ENCODE measurements at places on chromosomes 16 and 17.

DNA sequence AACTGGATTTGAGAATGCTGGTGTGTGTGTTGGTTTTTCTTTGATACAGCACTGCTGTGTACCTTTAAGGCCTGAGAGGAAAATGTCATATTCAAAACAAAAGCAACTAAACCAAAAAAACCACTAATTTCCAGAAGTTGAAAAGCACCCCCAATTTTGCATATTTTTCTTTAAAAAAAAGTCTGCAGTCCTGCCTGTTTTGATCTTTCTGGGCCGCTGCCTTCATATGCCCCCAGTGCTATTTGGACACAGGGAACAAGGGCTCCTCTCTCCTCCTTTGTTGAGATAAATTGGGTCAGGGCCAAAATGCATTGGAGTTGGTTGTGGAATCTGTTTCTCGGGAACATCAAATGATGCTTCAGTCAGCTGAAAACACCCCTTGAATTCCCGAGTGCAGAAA, 26.9 kb downstream of the GPT2 start:
- DNase-seq = no peak

- DNase-seq = no peak
Observed at GRCh38 chr16:84041881-84042280, 714 bp downstream of the SLC38A8 start.

DNA sequence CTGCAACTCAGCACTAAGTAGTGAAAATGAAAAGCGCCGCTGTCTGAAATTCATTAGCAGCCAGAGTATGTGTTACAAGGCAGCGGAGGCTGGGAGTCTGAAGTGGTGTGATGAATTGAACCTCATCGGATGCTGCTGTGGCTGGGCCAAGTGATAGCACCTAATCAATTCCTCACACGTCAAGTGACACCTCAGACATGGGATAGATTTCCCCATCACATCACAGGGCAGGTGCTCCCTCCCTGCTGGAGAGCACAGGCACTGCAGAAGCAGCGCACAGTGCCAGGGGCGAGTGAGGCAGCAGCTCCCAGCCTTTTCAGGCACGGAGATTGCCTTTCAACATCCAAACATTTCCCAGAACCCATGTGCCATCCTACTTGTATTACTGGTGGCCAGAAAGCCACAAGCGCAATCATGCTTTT, 32.2 kb downstream of the DRC3 start:
- DNase-seq = no peak

DNA sequence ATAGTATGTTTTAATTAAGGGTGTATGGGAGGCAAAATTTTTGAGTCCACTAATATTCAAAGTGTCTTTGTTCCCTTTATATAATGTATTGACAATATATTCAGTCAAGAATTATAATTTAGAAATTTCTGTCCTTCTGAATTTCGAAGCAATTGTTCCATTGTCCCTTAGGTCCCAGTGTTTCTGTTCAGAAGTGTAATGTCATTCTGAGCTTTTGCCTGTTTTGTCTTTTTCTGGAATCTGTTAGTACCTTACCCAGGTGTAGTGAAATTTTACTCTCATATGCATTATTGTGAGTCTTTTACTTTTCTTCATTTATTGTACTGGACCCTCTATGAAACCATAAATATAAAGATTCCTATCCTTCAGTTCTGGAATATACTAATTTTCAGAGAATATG, 505.7 kb upstream of the KIF2B start:
- DNase-seq = no peak

DNA sequence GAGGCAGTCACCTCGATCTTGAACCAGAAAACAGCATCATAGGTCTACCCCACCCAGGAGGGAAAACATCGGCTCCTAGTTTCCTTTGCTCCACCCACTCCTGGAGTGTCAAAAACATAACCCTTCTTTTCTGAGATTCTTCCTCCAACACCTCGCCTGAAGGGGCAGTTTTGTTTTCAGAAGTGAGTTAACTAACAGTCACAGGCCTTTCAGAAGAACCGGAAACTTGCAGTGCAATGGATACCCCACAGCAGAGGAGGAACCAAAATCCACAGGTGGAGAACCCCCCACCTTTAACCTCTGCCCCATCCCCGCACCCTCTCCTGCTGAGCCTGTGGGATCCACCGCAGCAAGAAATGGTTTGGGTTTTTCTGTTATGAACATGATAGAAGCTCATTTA, 7.8 kb upstream of the TEX2 start:
- no peak for DNase-seq

GRCh38 chr16:55568207-55568606, 1.7 kb downstream of the CAPNS2 start:
- peak; percentile 69 for DNase-seq

DNA sequence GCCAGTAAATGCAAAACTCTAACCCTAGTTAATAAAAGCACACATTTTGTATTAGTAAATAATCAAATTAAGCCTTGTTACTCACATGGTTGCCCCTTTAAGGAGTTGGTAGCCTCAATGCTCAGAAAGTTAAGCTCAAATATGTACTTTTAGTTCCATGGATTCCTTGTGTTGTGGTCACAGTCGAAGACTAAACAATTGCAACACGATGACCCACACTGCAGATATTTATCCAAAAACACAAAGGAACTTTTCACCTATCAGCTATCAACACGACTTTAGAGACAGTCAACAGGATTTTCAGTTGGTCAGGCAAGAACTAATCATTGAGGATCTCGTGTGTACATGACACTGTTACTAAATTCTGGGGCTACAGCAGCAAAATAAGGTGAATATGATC, 47.4 kb upstream of the NUDT7 start:
- no peak for DNase-seq

DNA sequence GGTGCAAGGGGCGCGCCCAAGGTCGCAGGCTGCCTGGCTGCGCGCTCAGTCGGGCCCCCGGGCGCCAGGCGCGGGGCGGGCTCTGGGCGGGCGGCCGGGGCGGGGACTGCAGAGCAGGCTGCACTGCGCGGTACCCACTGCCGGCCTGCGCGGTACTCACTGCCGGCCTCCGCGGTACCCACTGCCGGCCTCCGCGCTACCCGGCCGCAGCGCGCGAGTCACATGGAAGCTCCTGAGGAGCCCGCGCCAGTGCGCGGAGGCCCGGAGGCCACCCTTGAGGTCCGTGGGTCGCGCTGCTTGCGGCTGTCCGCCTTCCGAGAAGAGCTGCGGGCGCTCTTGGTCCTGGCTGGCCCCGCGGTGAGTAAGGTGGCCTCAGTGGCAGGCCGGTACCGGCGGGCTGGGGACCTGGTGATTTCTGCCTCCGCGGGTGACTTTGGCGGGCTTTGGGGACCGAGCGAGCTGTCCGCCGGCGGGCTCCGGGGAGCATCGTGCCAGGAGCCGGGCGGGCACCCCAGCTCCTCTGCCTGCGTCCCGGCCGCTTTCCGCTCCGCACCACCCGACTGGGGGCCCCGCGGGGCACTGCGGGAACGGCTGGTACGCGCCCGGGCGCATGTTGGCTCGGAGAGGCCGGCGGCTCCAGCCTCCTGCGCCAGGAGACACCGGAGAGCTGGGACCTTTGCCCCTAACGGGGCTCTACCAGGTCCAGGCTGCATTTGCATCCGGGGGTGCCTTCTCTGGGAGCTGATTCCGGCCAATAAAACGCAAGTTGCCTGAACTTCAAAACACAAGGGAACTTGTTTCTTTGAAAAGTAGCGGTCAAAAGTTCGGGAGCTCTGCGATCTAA, at the start of gene SLC47A1:
TSS of gene SLC47A1 (plus strand) at position 137 of the 844 bp plus-strand sequence. CDS start at position 223, 86 bp downstream.
- peak; percentile 27 for DNase-seq

- DNase-seq = peak; percentile 35
Observed at GRCh38 chr16:68367030-68367429, 56.2 kb downstream of the PRMT7 start.

GRCh38 chr17:5892921-5893675, 177.1 kb upstream of the WSCD1 start:
- no peak for DNase-seq

GRCh38 chr16:56347670-56348069, 77.7 kb downstream of the AMFR start:
- DNase-seq = no peak

DNA sequence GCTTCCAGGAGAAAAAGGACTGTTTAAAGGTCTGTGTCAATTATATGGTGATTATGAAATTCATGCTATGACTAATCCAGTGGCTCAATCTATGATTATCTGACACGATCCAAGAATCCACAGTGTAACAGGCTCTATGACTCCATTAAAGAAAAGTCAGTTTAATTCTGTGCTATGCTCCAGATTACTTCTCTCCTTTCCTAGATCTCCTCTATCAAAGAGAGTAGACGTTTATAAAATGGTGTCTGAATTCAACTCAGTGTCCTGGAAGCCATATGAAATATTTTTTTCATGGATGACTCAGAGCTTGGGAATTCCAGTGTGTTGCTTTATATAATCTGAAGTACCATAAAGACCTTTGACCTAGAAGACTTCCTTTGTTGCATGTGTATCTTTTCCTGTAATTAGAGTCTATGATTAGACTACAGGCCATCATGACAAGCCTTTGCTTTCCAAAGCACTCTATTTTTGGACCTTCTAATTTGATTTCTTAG, 27.0 kb upstream of the NF1 start:
- DNase-seq = peak; percentile 27
